ENCODE measurements at places on chromosomes 1 and 21.

GRCh38 chr1:27331426-27331825 lies 9.5 kb downstream of the TMEM222 start:
- no peak for DNase-seq

GRCh38 chr1:78267513-78268218 lies 221.9 kb downstream of the GIPC2 start:
- DNase-seq: no peak

DNA sequence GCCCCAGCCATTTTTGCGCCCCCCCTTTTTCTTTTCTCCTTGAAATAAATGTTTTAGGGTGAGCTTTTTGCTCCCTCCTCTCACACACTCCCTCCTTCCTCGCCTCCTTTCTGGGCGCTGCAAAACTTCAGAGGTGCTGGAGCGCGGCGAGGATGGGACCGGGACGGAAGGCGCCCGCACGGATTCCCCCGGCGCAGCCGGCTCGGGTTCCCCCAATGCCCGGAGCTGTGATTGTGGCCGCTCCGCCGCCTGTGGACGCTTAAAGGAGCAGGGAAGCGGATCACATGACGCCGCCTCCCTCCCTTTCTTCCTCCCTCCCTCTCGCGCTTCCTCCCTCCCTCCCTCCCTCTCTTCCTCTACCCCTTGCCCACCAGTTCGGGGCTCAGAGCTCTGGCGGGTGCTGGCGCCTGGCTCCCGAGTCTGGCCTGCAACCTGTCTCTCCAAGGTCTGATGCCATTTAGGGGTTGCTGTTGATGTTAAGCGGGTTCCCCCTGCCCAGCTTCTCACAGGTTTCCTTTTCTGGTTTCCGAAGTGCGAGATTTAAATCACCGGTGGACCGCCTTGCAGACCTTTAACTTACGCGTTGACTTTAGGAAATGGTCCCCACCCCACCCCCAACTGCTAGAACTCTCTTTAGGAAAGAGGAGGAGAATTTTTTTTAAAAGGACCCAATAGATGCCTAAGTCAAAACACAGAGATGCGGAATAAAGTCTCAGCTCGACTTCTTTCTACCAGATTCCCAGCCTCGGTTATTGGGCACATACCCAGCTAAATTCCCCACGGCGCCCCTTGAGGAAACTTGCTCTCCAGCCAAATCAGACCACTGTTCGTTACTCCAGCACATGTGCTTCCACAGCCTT lies at the start of gene WLS:
WLS (minus strand) TSS at position 235 of the 860 bp plus-strand sequence; CDS start at position 11, 224 bp downstream.
- DNase-seq: no peak

DNA sequence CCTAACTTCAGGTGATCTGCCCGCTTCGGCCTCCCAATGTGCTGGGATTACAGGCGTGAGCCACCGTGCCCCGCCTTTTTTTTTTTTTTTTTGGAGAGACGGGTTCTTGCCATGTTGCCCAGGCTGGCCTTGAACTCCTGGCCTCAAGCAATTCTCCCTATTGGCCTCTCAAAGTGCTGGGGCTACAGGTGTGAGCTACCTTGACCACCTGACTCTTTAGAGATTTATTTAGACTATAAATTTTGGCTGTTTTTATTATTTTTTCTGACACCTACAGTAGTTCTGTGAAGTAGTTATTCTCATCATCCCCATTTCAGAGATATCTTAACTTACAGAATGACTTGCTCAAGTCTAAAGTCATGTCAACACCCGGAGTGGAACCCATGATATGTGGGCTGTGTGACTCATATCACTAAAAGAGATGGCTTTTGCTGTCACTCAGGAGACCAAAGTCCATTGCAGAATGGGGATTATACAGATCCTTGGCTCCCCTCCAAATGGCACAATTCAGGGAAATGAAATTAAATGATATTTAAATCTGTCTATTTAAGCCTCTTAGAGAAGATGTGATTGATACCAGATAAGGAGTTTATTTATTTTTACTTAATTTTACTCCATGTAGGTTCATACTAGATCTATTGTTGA lies 93.2 kb downstream of the CTH start:
- no peak for DNase-seq

Measured in left renal cortex interstitium (tissue), 4 donors.